ENCODE measurements at places on chromosomes 3 and 15.

- no peak for DNase-seq
These were observed 71.6 kb downstream of the FEM1B start for GRCh38 chr15:68349151-68349550.

GRCh38 chr3:107061466-107061865 is 315.8 kb upstream of the CCDC54 start:
- no peak for DNase-seq

GRCh38 chr15:69304182-69304545 is 5.5 kb downstream of the PAQR5 start:
- no peak for DNase-seq

DNA sequence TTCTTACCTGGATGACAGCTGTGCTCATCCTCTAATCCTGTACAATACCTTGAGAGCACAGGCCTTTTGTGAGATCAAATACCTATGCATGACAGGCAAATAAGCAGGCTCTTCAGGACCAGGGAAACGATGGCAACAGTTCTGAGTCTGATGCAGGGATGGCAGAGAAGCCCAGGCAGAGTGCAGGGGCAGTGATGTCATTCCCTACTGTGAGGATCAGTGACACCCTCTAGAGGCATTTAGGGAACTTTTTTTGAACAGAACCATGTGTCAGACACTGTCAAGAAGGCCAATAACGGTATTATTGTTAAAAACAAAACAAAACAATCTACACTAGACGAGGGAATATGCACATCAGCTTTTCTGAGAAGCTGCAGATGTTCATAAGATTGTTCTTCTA is 314.8 kb upstream of the CTDSPL start:
- DNase-seq: no peak

DNA sequence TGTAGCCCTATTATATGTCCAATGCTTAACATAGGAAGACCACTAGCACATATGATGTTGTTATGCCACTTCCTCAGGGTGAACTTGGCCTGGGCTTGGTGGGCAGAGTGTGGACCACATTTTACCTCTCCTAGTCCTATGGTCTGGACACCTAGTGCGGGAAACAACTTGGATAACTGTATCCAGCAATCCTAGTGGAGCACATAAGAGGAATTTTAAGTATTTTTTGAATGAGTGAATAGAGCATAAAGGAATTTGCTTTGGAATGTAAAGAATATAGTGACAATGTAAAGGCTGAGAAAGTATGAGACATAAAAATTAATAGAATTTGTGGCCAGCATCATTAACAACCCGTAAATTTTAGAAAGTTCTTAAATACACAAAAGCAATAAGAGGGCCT is 528.9 kb downstream of the IGSF11 start:
- DNase-seq: no peak

- DNase-seq: no peak
These were observed 71.3 kb upstream of the UBE2E1 start for GRCh38 chr3:23734481-23734880.

DNA sequence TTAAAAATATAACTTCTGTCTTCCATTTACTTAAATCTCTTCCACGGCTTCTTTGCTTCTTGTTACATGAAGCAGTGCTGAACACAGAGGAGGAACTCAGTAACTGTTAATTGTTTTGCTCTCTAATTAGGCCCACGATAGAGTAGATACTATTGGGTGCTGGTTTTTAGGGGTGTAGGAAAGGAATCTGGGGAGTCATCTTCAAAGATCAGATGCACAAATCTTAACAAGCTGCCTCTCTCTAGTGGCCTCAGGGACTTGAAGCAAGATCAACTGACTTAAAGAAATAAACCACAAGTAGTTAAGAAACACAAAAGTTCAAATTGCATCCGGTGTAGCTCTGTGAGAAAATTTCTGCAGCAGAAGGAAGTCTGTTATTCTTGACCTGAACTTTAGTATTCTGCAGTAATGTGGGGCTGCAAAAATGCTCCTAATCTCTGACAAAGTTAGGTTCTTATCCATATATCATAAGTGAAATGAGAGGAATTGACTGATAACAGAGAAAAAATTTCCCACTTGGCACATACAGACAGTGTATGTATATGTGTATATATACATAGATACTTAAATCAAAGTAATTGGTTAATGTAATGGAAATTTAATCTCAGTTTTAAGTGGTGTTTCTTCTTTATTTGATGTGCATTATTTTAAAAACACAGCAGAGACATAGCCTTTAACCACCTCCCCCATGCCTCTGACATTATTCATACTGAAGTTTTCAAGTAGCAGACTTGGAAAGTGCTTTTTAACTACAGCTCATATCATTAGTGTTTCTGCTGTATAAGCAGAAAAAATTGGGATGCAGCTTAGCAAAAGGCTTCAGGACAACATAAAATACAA is 51.8 kb downstream of the CHST2 start:
- no peak for DNase-seq

DNA sequence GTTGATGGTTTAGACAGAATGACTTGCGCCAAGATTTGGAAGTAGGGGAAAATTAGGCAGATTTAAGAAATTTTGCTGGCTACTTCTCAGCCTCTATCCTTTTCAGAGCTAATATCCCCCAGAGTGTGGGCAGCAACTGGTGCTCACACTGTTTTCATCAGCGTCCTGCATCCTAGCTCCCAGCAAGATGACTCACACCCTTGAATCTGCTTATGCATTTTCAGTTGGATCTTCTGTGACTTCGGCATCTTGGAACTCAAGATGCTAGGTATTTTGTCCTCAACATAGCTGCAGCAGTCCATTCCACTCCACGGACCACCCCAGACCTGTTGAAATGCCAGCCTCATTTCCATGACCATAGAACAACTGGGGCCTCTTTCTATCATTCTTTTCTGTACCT is 336.1 kb upstream of the NR2F2 start:
- DNase-seq: no peak

GRCh38 chr3:123096731-123097130 is 29.9 kb downstream of the PDIA5 start:
- no peak for DNase-seq

DNA sequence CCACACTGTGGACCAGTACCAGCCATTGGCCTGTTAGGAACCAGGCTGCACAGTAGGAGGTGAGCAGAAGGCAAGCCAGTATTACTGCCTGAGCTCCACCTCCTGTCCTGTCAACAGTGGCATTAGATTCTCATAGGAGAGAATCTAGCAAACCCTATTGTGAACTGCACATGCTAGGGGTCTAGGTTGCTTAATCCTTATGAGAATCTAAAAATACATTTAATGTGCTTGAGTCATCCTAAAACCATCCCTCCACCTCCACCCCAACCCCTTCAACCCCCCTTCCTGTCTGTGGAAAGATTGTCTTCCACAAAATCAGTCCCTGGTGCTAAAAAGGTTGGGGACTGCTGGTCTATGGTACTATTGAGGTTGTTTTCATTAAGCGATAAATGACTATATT is 49.3 kb upstream of the KCNAB1 start:
- no peak for DNase-seq

DNA sequence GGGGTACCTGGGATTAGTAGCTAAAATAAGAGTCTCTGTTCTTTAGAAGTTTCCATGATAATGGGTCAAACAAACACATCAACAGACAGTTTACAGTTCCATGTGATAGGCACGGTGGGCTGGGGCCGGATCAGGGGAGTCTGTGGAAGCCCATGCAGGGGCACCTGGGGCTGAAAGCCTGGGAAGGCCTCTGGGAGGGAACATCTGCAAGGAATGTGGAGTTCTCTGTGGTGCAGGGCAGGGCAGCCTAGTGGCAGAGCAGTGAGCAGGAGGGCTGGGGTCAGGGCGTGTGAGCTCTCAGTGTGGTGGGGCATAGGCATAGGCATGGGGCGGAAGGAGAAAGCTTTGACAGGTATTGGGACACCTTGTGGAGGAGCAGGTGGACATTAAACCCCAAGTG is 207.7 kb upstream of the TRIM42 start:
- no peak for DNase-seq

- DNase-seq: no peak
These were observed 49.0 kb downstream of the CD200 start for GRCh38 chr3:112381673-112382542.

DNA sequence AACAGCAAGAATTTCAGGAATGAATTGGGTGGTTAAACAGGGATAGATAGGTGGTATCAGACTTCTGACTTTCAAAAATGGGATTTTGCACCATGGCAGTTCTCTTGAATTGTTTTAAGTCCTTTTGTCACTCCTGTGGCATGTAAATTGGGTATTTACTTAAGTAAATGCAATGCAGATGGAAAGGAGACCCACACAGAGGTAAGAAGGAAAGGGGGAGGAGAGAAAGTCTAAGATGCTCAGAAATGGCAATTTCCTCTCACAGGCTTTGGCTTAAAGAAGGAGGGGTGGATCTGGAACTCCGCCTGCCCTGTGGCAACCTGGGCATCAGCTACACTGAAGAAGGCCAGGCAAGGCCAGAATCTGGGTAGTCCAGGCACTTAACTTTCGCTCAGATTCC is 197.1 kb upstream of the UBE2E1 start:
- DNase-seq: no peak

GRCh38 chr3:112640276-112640929 is 540 bp downstream of the CCDC80 start:
- no peak for DNase-seq

DNA sequence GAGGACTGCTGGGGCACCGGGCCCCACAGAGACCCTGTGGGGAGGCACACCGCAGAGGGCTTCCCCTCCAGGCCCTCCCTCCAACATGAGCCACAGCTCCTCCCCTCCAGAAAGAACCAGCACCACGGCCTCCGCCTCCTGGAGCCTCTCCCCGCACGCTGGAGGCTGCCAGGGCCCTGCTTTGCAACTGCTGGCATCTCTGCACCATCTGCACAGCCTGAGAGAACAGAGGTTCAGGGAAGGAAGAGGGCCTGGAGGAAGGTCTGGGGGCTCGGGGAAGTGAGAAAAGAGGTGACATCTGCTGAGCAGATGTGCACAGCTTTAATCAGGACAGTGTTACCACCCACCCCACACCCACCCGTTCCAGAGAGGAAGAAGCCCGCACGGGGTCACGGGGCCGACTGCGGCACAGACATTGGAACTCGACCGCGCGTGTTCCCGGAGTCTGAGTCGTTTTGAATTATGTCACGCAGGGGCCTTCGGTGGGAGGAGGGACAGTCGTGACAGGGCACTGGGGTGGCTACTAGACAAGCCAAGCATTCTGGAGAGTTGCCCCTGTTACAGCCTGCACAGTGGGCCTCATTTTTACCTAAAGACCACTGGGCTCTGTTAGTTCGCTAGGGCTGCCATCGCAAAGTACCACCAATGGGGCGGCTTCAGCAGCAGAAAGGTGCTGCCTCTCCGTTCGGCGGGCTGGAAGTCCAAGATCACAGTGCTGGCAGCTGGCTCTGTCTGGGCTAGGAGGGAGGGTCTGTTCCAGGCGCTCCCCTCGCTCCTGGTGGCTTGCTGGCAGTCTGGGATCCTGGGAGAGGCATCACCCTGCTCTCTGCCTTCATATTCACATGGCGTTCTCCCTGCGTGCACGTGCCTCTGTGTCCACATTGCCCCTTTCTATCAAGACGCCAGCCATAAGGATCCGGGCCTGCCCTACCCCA is 194.8 kb downstream of the XXYLT1 start:
- DNase-seq: no peak

DNA sequence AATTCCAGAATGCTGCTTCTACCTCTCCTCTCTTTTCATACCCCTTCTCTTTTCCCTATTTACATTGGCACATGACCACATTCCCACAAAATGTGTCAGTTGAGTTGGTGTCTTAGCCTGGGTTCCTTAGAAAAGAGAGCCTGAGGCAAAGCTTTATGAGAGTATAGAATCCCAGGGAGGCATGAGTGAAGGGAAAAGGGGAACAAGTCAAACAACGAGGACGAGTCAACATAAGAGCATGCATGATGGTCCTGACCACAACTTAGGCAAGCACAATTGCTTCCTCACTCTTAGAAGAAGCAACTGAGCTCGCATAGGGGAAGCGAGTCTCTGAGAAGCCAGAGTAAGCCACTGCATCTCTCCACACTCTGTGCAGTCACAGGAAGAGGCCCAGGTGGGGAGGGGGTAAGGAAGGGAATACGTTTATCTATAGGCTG is 15.4 kb upstream of the ZNF774 start:
- no peak for DNase-seq

GRCh38 chr3:46675843-46676567 is 17.5 kb downstream of the ALS2CL start:
- no peak for DNase-seq

- no peak for DNase-seq
These were observed 14.6 kb downstream of the SPINK8 start for GRCh38 chr3:48318713-48319468.

Measured in activated CD4-positive, alpha-beta T cell treated with anti-CD3 and anti-CD28 coated beads, Interleukin-2, amount 50 U/mL, for 24 hours (primary cell).